Aortic smooth muscle cell (primary cell): ENCODE measurements at places on chromosomes 7 and 10. TPM values are rescaled to one million over a fixed set of nuclear protein-coding genes. Genes with fewer than 3 reads are reported as not detected.

Gene LRWD1
- total RNA-seq, result 20.3 and 32.4 TPM in 2 replicates

Gene NME8
- not detected in 2 replicates for total RNA-seq

Gene SUN1
- total RNA-seq, result 140 and 204 TPM in 2 replicates

Gene NUDCD3
- 143 and 152 TPM in 2 replicates for total RNA-seq

Gene UPK3B
- 0.19 and 0.26 TPM in 2 replicates for total RNA-seq

Gene TMEM72
- total RNA-seq, result not detected in 2 replicates

Gene CNPY1
- total RNA-seq, result not detected in 2 replicates

Gene INTS1
- total RNA-seq, result 32.3 and 33.8 TPM in 2 replicates

Gene ATAD1
- total RNA-seq, result 36.7 and 39.7 TPM in 2 replicates

Gene ACBD5
- 28.4 and 30.9 TPM in 2 replicates for total RNA-seq

Gene ASB10
- not detected in 2 replicates for total RNA-seq

Gene POLR2J
- total RNA-seq, result 47.3 and 49.3 TPM in 2 replicates

Gene GJD4
- total RNA-seq, result not detected in 2 replicates

Gene NXPH1
- total RNA-seq, result not detected in 2 replicates

Gene TRIL
- under 0.01 and 0.12 TPM in 2 replicates for total RNA-seq

Gene EDRF1
- total RNA-seq, result 17.7 and 20.0 TPM in 2 replicates

Gene TBXAS1
- 0.92 and 1.4 TPM in 2 replicates for total RNA-seq

Gene GIMAP6
- 1.7 and 5.4 TPM in 2 replicates for total RNA-seq
